GM19239 (cell line): ENCODE measurements at places on chromosomes 1 and 21.

GRCh38 chr1:84763912-84764680 lies 73.8 kb upstream of the SSX2IP start:
- no peak for DNase-seq

GRCh38 chr1:34164771-34165391 lies at the start of gene CSMD2:
Gene CSMD2 (minus strand): TSS chr1:34165230. CDS start chr1:34165097, 133 bp downstream.
- no peak for DNase-seq

- DNase-seq = no peak
Measured at GRCh38 chr1:228284148-228284495, 76.3 kb downstream of the OBSCN start.

DNA sequence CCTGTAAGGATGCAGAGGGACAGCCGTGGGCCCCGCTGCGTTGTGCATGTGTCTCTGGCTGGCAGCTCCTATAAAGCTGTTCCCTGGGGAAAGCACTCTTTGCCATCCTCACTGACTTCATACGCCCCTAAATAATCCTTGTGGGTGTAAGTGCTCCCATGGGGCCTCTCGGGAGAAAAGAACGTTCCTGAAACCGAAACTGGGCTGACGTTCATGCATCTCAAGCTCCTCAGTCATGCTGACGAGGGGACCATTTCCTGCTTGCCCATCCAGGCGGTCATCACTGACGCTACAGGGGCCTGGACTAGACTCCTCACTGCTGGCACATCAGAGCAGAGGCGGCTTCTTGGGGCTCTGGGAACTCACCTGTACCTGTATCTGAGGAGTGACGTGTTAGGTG lies 73.1 kb upstream of the USP24 start:
- peak; percentile 48 for DNase-seq

DNA sequence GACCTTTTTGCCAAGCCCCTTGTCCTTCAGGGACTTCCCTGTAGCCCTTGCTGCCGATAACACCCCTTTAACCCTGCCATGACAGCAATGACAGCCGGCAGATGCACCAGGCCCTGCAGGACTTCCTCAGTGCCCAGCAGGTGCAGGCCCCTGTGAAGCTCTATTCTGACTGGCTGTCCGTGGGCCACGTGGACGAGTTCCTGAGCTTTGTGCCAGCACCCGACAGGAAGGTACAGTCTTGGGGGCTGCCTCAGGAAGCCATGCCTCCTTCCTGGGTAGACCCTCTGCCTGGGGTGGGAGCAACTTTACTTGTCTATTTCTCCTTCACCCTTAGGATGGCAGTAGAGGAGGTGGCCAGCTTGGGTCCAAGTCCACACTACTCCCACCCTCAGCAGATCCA lies 16.1 kb upstream of the PADI6 start:
- DNase-seq = no peak

GRCh38 chr1:38403667-38404066 lies 357.1 kb upstream of the POU3F1 start:
- DNase-seq = no peak

- DNase-seq = no peak
Measured at GRCh38 chr21:44694776-44695175, 2.2 kb upstream of the KRTAP10-12 start.

DNA sequence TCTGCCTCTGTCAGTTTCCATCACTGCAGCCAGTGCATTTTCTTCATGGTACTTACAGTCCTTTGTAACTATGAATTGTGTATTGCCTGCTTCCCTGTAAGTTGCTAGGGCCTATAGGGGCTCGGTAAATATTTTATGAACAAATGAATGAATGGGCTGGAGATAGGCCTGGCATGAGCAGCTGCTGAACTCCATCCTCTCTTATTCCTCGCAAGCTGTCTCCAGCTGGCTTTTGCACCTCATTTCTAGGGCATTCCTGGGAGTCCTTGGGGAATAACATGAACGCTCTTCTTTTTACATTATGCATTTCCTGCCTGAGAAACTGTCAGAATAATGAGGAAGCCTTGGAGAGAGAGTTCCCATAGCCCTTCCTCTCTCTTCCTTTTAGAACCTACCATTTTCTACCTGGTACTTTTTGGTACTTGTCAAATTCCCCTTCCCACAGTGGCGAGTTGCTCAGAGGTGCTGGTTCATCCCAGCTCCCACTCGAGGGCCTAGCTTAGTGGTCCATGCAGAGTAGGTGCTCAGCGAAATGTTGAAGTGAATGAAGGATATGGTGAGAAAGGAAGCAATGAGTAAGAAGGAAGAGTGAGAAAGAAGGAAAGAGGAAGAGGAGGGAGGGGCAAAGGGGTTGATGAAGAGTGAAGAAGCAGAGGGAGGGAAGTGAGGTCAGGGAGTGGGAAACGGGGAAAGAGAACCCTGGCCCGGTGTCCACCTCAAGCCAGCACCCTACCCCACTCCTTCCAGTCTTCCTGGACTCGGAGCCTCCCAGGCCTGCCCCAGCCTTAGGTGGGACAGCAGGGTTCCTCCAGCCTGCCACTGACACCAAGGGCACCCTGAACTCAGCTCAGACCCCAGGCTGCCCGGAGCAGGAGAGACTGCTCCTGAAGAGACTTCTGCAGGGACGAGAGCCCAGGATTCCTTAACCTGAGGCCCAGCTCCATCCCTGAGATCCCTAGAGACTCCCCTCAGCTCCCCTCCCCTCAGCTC lies 29.6 kb downstream of the KCNC4 start:
- DNase-seq = no peak

GRCh38 chr1:166133276-166133841 lies 33.4 kb downstream of the FAM78B start:
- DNase-seq = no peak

GRCh38 chr1:213687832-213688231 lies 299.9 kb upstream of the PROX1 start:
- DNase-seq = no peak

DNA sequence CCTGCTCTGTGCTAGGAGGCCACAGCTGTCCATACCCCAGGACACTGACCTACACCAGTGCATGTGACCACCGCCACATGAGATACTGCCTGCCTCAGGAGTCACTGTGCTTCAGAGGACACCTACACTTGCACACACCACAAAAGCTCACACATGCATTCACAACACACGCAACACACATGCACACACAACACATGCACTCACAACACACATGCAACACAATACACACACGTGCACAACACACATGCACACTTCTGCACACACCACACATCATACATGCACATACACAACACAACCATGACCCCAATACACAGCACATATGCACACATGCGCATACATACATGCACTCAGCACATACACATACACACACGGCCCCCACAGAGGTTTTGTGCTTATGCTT lies 28.7 kb upstream of the BACE2 start:
- DNase-seq = no peak

DNA sequence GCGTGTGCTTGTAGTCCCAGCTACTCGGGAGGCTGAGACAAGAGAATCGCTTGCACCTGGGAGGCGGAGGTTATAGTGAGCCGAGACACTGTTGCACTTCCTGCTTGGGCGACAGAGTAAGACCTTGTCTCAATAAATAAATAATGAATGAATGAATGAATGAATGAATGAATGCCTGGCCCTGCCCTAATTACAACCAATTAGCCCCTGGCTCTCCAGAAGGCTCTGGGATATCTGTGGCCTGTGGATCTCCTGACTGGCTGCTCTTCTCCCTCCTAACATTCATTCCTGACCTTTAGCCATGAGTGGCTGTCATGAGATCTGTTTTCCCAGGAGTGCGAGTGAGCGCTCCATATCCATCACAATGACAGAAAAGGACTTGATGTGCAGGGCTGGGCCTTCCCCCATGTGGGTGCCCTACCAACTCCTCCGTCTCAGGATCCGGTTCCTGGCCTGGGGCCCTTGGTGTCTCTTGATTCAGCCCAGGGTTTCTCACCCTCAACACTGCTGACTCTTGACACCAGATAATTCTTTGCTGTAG lies 243.6 kb upstream of the TMEM51 start:
- DNase-seq = no peak

- DNase-seq = no peak
Measured at GRCh38 chr1:228490120-228491078, 3.2 kb downstream of the RNF187 start.

GRCh38 chr1:7374563-7375160 lies 396.4 kb upstream of the VAMP3 start:
- no peak for DNase-seq

- DNase-seq = no peak
Measured at GRCh38 chr1:13830170-13830569, 130.2 kb downstream of the PRDM2 start.

DNA sequence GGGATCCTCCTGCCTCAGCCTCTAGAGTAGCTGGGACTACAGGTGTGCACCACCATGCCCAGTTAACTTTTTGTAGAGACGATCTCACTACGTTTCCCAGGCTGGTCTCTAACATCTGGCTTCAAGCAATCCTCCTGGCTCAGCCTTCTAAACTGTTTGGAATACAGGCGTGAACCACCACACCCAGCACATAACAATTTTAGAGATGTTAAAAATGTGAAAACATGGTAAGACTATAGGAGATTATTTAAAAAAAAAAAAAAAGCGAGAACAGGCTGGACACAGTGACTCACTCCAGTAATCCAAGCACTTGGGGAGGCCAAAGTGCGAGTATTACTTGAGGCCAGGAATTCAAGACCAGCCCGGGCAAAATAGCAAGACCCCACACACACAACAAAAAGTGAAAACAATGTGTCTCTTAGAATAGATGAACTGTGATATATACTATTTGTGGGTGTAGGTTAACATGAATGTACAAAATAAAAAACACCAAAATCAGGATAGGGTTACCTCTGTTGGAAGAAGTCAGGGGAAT lies 19.6 kb downstream of the CCDC18 start:
- no peak for DNase-seq

DNA sequence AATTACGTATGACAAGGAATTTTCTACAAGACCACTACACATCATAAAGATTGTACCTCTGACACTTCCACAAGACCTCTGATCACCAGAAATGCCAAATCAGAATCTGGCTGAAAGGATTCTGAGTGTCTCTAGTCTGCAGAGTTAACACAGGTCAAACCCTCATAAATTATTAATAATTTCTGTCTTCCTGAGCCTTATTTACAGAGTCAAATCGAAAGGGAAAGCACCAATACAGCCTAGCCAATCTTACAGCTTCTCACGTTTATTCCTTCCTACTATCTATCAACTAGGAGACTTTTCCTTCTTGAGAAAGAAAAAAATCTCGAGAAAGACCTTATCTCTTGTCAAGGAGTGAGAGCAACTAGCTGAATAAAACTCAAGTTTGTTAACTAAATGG lies 2151.6 kb downstream of the MRPL39 start:
- no peak for DNase-seq
